ENCODE measurements at places on chromosomes 2 and 18.

DNA sequence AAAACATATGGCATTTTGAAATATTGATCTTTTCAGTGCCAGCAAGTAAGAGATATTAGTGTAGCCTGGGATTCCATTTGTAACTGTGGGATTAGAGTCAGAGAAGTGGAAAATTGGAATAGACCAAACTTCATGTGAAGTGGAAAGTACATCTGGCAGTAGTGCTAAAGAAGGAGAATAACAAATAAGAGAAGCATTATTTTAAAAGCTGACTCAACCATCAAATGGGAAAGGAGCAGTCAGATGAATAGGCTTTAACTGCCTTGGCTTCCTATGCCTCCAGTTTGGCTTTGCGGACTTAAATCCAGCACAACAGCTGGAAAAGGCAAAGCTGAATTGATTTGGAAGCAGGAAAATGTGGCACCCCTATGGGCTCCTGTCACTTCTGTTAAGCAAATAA lies 623.1 kb downstream of the TSN start:
- no peak for DNase-seq

DNA sequence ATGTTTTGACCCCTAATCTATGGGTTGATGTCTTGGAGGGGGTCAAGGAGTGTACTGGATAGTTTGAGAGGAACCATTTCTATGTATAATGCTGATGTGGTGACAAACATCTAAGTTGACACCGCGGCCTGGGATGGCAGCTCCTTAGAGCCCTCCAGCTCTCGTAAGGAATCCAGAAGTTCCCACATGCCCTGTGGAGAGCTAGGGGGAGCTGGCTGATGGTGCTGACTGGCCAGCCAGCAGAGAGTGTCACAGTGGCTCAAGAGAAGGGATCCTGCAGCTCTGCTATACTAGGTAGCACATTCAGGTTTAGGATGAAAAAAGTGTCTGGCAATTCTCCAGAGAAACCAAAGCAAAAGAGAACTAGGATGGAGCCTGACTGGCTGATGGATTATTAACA lies 842.2 kb upstream of the VRK2 start:
- no peak for DNase-seq

DNA sequence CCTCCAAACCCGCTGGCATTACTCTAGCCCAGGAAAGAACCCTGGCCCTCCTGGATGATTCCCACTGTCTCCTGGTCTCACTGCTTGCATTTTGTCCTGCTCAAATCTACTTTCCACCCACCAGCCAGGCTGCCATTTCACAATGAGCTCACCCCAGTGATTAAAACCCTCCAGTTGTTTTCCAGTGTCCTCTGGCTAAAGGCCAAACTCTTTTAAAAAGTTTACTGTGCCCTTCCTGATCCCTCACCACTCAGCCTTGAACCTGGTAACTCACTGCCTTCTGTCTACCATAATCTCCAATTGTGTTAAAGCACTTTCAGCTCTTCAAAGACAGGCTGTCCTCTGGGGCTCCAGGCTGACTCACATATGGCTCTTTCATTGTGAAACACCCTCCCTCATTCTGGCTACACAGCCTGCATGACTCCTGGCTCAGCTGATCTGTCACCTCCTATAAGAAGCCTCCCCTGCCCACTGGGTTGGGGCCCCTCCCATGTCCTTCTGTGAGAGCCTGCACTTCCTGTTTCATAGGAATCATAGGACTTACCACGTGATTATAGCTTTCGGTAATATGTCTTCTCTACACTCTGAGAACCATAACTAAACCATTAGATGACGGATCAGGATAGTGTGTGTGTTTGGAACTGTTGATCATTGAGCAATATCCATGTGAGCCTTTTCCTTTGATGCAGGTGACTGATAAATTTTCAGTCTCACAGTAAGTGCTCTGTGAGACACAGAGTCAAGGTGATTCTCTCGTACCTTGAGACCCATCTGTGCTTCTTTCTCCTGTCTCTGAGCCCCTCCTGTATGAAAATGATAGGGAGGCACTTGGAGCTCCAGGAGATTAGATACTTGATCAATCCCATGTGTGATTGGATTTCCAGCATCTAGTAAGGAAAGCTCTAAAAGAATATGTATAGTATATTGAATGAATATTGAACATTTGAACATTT lies 590.8 kb upstream of the ID2 start:
- DNase-seq = peak; percentile 98

- DNase-seq = no peak
Observed at GRCh38 chr2:45664635-45665261, 13.3 kb downstream of the PRKCE start.

- DNase-seq = no peak
Observed at GRCh38 chr2:201931951-201932350, 101.7 kb upstream of the FZD7 start.

GRCh38 chr2:32003791-32004190 lies 7.0 kb downstream of the MEMO1 start:
- no peak for DNase-seq

GRCh38 chr18:33733376-33733775 lies 155.4 kb downstream of the ASXL3 start:
- DNase-seq = no peak

DNA sequence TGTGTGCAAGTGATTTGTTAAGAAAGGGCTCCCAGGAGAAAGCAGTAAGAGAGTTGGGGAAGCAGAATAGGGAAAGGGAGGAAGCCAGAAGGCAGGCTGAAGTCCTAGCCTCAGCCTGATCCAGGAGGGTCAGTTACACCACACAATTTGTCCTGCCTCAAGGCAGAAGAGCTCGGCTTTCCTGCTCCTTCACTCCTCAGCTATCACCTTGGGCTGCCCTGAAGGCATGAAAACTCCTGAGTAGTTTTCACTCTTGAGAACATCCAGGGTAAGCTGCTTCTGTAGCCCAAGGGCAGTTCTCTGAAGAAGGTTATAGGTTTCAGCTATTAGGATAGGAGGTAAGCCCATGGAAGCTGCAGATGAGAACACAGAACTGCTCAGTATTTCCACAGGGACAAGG lies 47.4 kb upstream of the ANKRD44 start:
- DNase-seq = no peak

All from suppressor macrophage (primary cell).